AG04449 (cell line): ENCODE measurements at places on chromosomes 5 and 9.

- DNase-seq, result no peak
These were observed 46.5 kb upstream of the SETD9 start for GRCh38 chr5:56862909-56863308.

DNA sequence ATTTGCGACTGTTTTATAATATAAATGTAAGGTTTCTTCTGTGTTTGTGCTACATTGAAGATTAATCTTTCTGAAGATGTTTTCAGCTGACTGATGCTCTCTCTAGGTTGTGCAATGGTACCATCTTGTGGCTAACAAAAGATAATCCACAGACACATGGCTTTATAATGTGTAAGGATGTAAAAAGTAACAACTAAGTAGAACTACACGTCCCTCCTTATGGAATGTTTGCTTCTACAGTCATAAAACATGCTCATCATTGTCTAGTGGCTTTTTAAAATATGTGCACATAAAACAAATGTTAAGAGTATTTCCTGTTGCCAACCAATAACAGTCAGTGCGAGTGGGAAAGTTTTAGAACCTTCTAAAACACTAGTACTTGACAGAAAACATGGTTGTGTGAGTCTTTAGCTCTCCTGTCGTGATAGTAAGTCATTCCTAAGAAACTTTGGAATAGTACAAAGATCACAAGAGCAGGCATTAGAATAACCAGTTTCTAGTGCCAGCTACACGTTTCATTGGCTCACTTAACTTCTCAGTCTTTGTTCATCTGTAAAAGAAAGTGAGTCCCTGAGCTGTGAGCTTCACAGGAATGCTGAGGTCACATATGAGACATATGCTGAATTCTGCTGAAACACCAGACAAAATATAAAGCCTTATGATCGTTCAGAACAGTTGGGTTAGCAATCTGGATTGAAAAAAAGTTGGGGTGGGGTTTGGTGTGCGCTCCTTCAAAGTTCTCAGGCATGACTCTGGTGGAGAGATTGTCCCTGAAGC is 75.7 kb upstream of the GLIS3 start:
- peak; percentile 85 for DNase-seq

GRCh38 chr5:121027636-121028035 is 563.5 kb downstream of the PRR16 start:
- DNase-seq, result no peak

GRCh38 chr9:96612105-96612965 is 7.3 kb downstream of the CDC14B start:
- peak; percentile 73 for DNase-seq

DNA sequence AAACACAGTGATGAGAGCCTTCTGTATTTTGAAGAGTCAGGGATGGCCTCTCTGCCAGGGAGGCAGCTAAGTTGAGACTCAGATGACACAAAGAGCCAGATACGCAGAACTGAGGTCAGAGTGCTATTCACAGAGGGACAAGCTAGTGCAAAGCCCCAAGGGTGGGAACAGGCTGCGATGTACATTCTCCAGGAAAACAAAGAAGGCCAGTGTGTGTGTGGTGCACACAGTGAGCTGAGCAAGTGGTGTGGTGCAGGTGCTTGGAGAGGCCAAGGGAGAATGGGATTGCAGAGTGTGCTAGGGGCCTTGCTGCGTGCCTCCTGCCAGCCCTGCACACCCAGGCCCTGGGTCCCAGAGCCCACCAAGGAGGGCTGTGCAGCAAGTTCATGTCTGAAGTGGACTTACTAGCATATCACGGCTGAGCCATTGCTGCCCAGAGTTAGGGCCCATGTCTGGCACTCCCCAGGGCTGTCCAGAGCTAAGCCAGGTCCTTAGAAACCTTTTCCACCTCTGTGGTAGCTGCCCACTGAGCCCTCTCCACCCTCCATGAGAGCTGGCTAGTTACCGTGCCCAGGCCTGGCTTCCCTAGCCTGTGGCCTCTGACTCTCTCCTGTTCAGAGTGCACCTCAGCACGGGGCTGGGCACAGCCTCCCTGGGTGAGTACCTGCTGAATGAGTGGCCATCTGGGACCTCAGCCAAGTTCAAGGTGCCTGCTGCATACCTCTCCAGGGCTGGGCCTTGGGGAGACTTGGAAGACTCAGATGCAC is 9.3 kb downstream of the SLC25A48 start:
- no peak for DNase-seq

DNA sequence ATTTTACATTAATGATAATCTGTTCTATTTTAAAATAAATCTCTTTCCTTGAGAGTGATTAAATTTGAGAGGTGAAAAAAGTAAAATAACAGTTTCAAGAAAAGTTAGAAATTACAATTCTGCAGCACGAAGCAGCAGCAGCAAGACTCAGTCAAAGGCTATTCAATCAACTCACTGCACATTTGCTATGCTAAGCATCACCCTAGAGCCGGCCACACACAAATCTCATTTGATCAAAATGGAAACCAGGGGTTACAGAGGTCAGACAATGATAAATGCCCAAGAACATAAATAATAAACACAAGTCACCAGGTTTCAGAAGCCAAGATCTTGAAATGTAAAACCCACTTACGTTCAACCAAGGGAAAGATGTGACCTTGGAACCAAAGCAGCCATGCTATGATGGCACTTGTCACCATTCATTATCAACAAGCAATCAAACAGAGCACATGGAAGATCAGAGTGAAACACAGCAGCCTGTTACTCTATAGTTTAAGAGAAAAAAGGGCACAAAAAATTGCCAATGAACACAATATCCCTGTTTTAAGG is 136.0 kb downstream of the EPB41L4A start:
- no peak for DNase-seq

DNA sequence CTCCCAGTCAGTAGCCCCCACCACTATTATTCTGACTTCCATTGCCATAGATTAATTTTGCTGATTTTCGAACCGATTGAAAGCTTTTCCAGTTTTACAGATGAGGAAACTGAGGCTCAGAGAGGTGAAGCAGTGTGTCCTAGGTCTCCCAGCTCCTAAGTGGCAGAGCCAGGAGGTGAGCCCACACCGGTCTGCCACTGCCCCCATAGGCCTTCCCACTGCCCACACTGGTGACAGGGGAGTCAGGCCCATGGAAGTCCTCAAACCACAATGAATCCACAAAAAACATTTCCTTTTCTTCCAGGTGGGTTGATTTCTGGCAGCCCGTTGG is 54.9 kb upstream of the RPL26L1 start:
- no peak for DNase-seq

DNA sequence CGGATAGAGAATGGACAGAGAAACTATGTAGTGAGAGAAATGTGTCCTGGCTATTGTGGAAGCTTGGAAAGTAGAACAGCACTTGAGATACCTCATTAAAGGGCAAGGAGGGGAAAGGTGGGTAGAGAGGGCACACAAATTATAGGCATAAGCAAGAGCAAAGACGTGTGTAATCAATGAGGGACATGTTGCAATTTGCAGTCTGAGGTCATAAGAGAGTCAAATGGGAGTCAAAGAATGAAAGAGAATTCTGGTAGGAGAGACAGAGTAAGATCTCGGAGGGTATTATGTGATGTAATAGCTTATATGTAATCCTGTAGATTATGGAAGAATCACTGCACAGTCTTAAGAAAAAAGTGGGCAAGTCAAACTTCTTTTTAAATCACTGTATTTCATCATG is 312.0 kb upstream of the RGMB start:
- no peak for DNase-seq

GRCh38 chr9:13386935-13387733 is 107.6 kb upstream of the MPDZ start:
- no peak for DNase-seq

- DNase-seq, result peak; percentile 46
These were observed 102.7 kb upstream of the NREP start for GRCh38 chr5:111859533-111860270.

DNA sequence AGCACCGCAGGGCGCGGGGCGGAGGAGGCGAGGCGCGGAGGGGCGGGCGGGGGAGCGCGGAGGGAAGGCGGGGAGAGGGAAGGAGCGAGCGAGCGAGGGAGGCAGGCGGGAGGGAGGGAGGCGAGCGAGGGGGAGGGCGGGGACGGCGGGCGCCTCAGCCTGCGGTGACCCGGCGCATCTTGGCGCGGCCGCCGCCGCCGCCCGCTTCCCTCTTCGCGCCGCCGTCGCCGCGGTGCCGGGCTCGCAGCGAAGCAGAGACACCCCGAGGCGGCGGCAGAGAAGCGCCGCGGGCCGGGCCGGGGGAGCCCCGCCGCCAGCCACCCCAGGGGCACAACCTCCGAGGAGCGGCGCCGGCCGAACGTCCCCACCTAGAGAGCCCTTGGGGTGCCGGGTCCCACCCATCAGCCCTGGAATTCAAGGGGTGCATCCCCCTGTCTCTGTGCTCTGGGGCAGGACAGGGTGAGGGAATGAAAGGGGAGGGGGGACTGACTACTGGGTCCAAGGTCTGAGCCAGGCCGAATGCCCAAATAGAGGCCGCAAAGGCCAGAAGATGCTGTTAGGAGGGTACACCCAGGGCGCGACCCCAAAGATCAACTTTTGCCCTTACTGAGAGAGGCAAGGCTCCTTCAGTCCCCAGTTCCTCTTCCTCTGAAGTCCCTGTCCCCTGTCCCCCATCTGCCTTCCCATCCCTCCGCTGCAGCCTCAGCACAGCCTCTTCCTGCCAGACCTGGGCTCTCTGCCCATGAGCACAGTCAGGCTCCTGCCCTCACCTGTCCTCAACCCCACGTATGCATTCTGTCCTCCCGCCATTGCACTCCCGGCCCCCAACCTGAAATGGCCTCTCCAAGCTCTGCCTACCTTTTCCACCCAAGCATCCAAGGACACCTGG is at the start of gene ADAMTS2:
ADAMTS2 (minus strand) TSS at position 29 of the 889 bp plus-strand sequence. CDS start 133 bp downstream, outside the sequence.
- DNase-seq, result no peak

- no peak for DNase-seq
These were observed 15.9 kb downstream of the DAP start for GRCh38 chr5:10745133-10745532.

GRCh38 chr5:1129711-1130055 is 17.8 kb upstream of the SLC12A7 start:
- no peak for DNase-seq

GRCh38 chr9:12955510-12956163 is 180.8 kb downstream of the LURAP1L start:
- no peak for DNase-seq

- DNase-seq, result no peak
These were observed 70.3 kb downstream of the MAP1B start for GRCh38 chr5:72177538-72177937.

- no peak for DNase-seq
These were observed 176.0 kb downstream of the ATP10B start for GRCh38 chr5:160675988-160676387.

DNA sequence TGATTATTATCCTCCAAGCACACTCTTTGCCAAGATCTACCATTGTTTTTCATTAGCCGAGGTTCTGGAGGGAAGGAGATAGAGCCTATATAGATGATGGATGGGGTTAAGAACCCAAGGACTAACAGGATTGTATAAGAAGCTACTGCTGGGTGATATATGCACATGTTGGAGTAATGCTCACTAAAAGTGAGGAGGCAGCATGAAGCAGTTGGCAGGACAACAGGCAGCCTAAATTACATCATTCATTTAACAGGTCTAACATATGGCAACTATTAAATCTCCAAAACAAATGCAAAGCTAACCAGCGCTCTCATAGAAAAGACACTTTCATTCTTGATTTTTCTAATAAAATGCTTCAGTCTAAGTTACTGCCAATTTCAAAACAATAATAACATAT is 293.2 kb downstream of the EPB41L4A start:
- DNase-seq, result peak; percentile 23

- no peak for DNase-seq
These were observed 40.4 kb upstream of the HRH2 start for GRCh38 chr5:175617447-175617846.

- no peak for DNase-seq
These were observed 105.6 kb upstream of the ANKH start for GRCh38 chr5:14977058-14977685.

DNA sequence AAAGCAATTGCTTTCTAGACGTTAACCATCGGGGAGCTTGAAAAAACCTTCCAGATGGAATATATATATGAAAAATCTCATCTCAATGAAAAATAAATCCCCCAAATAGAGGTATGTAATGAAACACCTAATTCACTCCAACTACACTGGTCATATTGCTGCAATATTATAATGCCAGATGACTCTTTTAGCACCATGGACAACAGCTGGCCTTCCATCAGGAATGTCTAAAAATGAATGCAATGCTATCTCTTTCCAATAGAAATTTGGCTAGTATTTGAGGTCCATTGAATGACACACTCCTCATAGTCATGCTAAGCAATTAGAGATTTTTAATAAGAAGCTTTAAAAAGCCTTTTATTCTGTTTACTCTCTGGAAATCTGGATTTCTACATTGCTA is 340.2 kb upstream of the BRINP1 start:
- no peak for DNase-seq

DNA sequence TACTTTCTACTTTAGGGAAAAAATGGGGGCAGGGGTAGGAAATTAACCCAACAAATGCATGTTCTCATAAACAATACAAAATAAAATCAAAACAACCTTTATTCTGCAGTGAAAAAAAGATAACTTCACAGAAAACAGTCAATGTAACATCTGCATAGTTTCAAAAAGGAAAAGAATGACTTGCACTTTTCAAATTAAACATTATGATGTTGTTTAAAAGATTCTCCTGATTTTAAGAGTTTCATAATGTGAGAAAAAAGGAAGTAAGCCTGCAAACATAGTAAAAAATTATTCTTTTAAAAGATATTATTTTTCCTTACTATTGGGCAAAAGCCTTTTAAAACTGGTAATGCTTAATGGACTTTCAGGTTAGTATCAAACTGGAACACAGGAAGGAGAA is 7.6 kb downstream of the C9orf72 start:
- DNase-seq, result no peak

GRCh38 chr9:134925011-134925511 is 7.3 kb upstream of the FCN1 start:
- DNase-seq, result no peak

GRCh38 chr9:93595861-93596365 is 19.5 kb downstream of the PHF2 start:
- DNase-seq, result no peak

DNA sequence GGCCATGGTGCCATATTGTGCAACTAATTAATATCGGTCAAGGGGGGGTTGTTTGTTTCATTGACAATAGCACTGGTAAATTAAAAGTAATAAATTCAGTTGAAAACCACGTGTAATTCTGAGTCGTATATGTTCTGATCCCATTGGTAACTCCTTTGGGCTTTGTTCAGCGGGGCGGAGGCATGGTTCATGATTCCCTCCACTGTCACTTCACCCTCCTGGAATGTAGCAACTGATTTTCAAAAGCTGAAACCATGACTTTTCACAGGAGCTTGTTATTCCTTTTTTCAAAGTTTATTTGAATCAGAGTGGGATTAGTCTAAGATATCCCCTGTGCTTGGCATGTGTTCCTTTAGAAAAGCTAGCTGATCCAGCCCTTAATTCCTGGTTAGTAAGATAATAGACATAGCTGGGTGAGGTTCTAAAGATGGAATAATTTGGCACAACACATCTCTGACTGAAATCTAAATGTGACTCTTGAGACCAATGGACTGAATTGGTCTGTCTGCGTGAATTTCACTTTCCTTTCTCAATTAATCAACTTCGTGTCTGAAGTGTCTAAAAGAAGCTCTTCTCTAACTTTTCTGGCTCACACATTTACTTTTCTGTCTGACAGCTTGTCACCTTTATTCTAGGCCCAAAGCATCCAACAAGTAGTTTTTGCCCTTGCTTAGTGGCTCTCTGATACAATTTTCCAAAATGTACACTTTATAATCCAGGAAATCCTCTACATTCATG is 185.7 kb upstream of the VCAN start:
- no peak for DNase-seq

GRCh38 chr9:136576269-136576626 is 30.4 kb upstream of the NOTCH1 start:
- DNase-seq, result no peak

GRCh38 chr9:21996858-21997257 is 2.3 kb downstream of the CDKN2B-AS1 start:
- no peak for DNase-seq
